ENCODE measurements at places on chromosomes 7 and 10. TPM values are rescaled to one million over a fixed set of nuclear protein-coding genes. Genes with fewer than 3 reads are reported as not detected.

TACC2 gene
- total RNA-seq: 11.5 TPM

FAM25C gene
- not detected for total RNA-seq

AGAP4 gene
- 18.7 TPM for total RNA-seq

NPSR1 gene
- total RNA-seq: not detected

SPDYE16 gene
- 0.35 TPM for total RNA-seq

RNF133 gene
- not detected for total RNA-seq

- no peaks in the 10 kb centered on the region for H3K36me3 ChIP-seq
- no peaks in the 10 kb centered on the region for H3K4me1 ChIP-seq
Measured at GRCh38 chr10:11197266-11197712, 179.6 kb downstream of the CELF2 start.

DNA sequence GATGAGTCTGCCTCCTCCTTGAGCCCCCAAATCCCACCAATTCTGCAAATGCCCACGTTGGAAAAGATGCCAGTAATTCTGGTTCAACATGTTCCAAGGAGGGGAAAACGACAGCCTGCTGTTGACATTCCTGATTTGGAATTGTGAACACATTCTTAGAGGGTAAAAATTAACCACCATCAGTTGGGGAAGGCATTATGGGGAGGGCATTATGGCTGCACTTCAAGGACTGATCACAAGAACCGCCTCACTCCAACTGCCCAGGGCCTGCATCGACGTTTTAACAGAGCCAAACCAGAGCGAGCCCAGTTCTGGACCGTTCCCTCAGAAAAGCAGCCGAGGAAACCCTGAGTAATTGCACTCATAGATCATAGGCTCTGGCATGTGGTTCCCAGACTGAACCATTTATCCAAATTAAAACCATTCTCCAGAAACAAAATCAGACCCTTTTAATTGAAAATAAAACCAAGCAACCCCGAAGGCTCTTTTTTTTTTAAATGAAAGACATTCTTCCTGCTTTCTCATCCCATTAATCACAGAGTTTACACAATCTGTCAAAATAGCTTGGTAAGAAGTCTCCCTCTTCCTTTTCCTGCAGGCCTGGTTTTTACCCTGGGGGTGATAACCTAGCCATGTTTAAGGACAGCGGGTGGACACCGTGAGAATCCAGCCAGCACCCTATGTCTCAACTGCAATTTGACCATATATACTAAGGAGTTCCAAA, 8.0 kb downstream of the TNS3 start:
- no peaks in the 10 kb centered on the region for H3K36me3 ChIP-seq
- DNase-seq: peak; percentile 67
- H3K4me1 ChIP-seq: peaks cover 21% of the 10 kb centered on the region
- H3K27ac ChIP-seq: peak overlapping the region; percentile 85

GRCh38 chr7:28001896-28002295, 178.7 kb downstream of the JAZF1 start:
- H3K4me3 ChIP-seq: no peak overlapping the region
- H3K27me3 ChIP-seq: no peaks in the 10 kb centered on the region
- no peak for DNase-seq
- H3K4me1 ChIP-seq: no peaks in the 10 kb centered on the region

GRCh38 chr7:2978408-2978807, 65.3 kb downstream of the CARD11 start:
- H3K36me3 ChIP-seq: no peaks in the 10 kb centered on the region
- no peak for DNase-seq
- H3K27me3 ChIP-seq: no peaks in the 10 kb centered on the region
- H3K4me3 ChIP-seq: no peak overlapping the region
- no peak overlapping the region for H3K27ac ChIP-seq
- H3K4me1 ChIP-seq: no peaks in the 10 kb centered on the region

GRCh38 chr10:48211777-48212176, 62.7 kb downstream of the FRMPD2 start:
- H3K36me3 ChIP-seq: no peaks in the 10 kb centered on the region
- no peak for DNase-seq
- H3K27ac ChIP-seq: no peak overlapping the region

DNA sequence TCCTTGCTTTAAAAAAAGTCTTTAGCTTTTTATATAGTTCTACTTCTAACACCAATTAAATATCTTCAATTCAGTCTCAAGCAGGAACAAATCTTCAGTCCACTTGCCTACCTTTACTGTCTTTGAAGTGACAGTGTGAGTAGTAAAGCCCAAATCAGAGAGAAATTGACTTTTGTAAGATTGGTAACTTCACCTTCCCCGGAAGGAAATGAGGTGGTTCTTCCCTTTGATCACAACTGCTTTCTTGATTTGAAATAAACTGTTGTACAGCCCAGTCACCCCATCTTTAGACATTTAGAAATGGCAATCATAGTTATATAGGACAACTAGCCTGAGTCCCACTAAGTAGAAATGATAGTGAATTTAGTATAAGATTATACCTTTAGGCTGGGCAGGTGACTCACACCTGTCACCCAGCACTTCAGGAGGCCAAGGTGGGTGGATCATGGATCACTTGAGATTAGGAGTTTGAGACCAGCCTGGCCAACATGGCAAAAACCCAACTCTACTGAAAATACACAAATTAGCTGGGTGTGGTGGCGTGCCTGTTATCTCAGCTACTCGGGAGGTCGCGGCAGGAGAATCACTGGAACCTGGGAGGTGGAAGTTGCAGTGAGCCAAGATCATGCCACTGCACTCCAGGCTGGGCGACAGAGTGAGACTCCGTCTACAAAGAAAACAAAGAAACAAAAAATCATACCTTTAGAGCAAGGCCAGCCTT, 4.7 kb downstream of the FAS start:
- no peaks in the 10 kb centered on the region for H3K36me3 ChIP-seq
- H3K27ac ChIP-seq: peak overlapping the region; percentile 99
- DNase-seq: no peak
- H3K27me3 ChIP-seq: no peaks in the 10 kb centered on the region
- H3K4me3 ChIP-seq: no peak overlapping the region
- H3K4me1 ChIP-seq: no peaks in the 10 kb centered on the region

DNA sequence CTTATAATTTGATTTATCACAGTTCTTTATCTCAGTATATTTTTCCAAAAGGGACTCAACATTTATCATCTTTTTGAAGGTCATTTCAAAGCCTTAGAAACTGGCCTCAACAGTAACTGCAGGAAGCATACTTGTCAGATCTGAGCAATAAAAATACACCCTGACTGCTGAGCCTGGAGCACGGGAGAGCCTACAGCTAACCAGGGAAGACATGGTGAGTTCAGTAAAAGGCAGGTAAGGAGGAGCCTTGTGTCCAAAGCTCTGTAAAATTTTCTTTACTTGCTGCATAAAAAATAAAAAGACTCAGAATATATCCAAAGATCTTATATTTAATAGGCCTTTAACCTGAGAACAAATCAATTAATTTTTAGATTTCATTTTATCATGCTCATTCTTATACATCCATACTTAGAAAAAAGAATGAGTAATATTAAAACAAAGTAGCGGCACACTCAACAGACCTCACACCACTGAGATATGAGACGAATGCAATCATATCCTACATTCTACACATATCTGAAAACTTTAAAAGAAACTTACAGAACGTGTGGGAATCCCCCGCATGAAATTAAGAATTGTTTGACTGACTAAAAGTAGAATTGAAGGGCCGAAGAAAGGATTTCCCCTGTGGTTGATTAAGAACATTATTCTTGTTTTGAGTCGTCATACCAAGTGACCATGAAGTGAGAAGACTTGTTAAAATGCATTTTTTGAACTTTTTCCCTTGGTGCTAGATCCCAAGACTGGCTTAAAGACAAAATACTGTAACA, 296.4 kb upstream of the MKLN1 start:
- DNase-seq: no peak
- H3K36me3 ChIP-seq: no peaks in the 10 kb centered on the region
- H3K27me3 ChIP-seq: no peaks in the 10 kb centered on the region
- no peak overlapping the region for H3K4me3 ChIP-seq
- peaks cover 18% of the 10 kb centered on the region for H3K4me1 ChIP-seq

DNA sequence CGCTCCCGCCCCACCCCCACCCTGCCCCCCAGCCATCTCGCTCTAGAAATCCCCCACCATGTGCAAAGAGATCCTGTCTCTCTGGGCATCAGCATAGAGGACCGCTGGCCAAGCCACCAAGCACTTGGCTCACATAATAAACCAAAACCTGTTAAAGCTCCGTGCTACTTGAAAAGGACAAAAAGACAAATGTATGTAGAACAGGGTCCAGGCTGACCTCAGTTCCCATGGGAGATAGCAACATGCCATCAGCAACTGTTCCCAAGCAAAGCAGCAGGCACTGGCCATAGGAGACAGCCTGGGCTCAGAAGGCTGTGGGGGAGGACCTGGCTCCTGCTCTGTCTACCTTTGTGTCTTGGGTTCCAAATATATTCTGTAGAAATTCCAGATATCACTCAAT, 38.4 kb upstream of the GDF10 start:
- H3K36me3 ChIP-seq: no peaks in the 10 kb centered on the region
- H3K27me3 ChIP-seq: no peaks in the 10 kb centered on the region
- no peaks in the 10 kb centered on the region for H3K4me1 ChIP-seq
- no peak for DNase-seq
- no peak overlapping the region for H3K4me3 ChIP-seq
- no peak overlapping the region for H3K27ac ChIP-seq

GRCh38 chr7:123355576-123356190, 155.9 kb upstream of the SLC13A1 start:
- no peak overlapping the region for H3K4me3 ChIP-seq
- no peak for DNase-seq
- H3K27ac ChIP-seq: no peak overlapping the region
- no peaks in the 10 kb centered on the region for H3K27me3 ChIP-seq
- H3K4me1 ChIP-seq: no peaks in the 10 kb centered on the region

DNA sequence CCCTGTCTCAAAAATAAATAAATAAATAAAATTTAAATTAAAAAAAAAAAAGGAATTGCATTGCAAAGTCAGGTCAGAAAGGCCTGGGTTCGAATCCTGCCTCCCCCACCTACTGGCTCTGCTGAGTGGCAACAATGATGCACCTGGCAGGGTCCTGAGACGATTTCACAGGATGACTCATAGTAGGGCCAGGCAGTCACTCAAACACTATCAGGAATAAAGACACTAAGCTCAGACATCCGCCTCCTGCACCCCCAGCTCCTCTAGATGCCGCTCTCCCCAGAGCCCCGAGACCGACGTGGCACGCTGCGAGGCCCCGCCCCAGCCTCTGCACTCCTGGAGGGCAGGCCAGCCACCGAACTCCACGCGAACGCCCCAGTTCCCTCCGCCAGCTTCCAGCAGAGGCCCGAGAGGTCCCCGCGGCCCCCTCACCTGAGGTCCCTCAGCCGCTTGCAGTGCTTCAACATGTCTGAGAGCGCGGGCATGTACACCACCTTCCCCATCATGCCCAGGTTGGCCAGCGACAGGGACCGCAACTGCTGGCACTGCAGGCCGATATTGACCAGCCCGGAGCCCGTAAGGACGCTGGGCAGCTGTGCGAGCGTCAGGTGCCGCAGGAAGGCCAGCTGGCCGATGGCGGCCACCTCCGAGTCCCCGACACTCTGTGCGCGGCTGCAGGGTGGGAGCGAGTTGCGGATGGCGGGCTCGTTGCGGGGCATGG, 76.6 kb upstream of the TNRC18 start:
- no peaks in the 10 kb centered on the region for H3K36me3 ChIP-seq
- no peak overlapping the region for H3K4me3 ChIP-seq

GRCh38 chr7:36344622-36345021, 45.0 kb upstream of the ANLN start:
- no peaks in the 10 kb centered on the region for H3K27me3 ChIP-seq
- no peaks in the 10 kb centered on the region for H3K36me3 ChIP-seq
- DNase-seq: no peak

- H3K4me1 ChIP-seq: no peaks in the 10 kb centered on the region
- H3K27ac ChIP-seq: no peak overlapping the region
- H3K27me3 ChIP-seq: no peaks in the 10 kb centered on the region
- DNase-seq: no peak
- no peaks in the 10 kb centered on the region for H3K36me3 ChIP-seq
- no peak overlapping the region for H3K4me3 ChIP-seq
Measured at GRCh38 chr10:17510242-17510908, 56.0 kb upstream of the ST8SIA6 start.

DNA sequence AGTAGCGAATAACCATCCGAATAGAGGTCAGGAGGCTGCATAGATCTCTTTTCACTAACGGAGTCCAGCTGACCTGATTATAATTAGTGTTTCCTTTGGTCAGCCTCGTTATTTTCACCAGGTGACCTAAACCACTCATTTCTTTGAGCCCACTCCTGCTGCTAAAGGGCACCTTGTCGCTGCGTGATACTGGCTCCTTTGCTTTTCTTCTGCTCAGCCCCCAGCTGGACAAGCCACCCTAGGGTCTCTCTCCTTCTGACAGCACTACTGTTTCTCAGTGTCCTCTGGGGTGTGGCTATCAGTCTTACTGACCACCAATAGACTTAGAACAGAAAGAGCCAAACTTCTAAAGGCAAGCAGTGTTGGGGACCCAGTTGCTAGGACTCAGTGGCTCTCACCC, 2.7 kb upstream of the IGFBP3 start:
- H3K27me3 ChIP-seq: no peaks in the 10 kb centered on the region
- no peaks in the 10 kb centered on the region for H3K36me3 ChIP-seq
- DNase-seq: no peak

DNA sequence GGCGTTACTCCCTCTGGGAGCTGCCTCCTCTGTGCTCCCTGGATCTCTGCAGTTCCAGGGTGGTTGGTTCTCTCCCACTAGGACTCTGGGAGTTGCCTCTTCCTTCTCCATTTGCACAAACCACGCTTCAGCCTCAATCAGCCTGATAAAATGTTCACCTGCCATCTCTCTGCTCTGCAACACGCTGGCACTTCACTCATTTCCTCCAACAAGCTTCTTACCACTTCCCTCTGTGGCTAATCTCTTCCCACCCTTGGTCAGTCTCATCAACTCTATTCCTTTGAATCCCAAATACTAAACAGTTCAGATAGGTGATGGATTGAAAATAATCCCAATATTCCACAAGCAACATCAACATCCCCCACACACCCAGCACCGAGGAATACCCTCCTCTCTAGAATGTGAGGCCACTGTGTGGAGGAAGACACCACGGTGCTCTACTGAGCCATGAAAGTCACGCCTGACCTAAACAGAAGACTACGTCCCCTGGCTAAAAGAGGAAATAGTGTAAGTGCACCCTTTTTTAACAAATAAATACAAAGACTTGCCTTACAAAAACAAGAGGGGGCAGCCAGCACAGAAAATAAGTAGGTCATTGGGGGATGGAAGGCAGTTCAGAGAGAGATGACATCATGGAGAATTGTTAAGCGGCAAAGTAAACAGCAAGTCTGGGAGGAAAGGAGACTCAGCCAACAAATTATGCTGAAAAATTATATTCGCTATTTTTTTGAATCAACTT, 1.9 kb upstream of the FAM170B start:
- H3K36me3 ChIP-seq: no peaks in the 10 kb centered on the region
- H3K27me3 ChIP-seq: no peaks in the 10 kb centered on the region
- DNase-seq: no peak
- H3K4me1 ChIP-seq: no peaks in the 10 kb centered on the region

GRCh38 chr7:40915071-40915470, 780.3 kb downstream of the SUGCT start:
- H3K27ac ChIP-seq: no peak overlapping the region
- H3K27me3 ChIP-seq: no peaks in the 10 kb centered on the region
- no peak for DNase-seq
- no peaks in the 10 kb centered on the region for H3K4me1 ChIP-seq

- no peaks in the 10 kb centered on the region for H3K36me3 ChIP-seq
- H3K4me3 ChIP-seq: peak overlapping the region; percentile 35
- DNase-seq: peak; percentile 35
- H3K27ac ChIP-seq: peak overlapping the region; percentile 20
Measured at GRCh38 chr10:11742779-11743298, 657 bp downstream of the ECHDC3 start.

GRCh38 chr10:111990734-111991133, 192.8 kb downstream of the GPAM start:
- H3K27ac ChIP-seq: no peak overlapping the region
- no peaks in the 10 kb centered on the region for H3K4me1 ChIP-seq
- no peaks in the 10 kb centered on the region for H3K36me3 ChIP-seq
- no peak for DNase-seq
- no peak overlapping the region for H3K4me3 ChIP-seq

All from uterus (tissue), 4 donors.